ENCODE measurements at places on chromosomes 7 and 10. TPM values are rescaled to one million over a fixed set of nuclear protein-coding genes. Genes with fewer than 3 reads are reported as not detected.

Gene ACSL5
- total RNA-seq: 11.3 TPM

Gene HSPA12A
- 139 TPM for total RNA-seq

Gene DLX5
- total RNA-seq: 0.49 TPM

Gene CCDC6
- 36.2 TPM for total RNA-seq

Gene SNCG
- 132 TPM for total RNA-seq

Gene FAM131B
- total RNA-seq: 2.6 TPM

Gene AZGP1
- 120 TPM for total RNA-seq

Gene BEND7
- 28.6 TPM for total RNA-seq

Gene ACBD7
- total RNA-seq: 13.1 TPM

Gene SLC25A40
- 29.9 TPM for total RNA-seq

Gene TCERG1L
- 0.22 TPM for total RNA-seq

Gene FBXO24
- 1.2 TPM for total RNA-seq
